GDM1 (cell line): ENCODE measurements at places on chromosomes 11 and 22.

GRCh38 chr11:2945757-2946287 lies 16.6 kb upstream of the PHLDA2 start:
- no peak for DNase-seq

- DNase-seq, result no peak
Measured at GRCh38 chr11:92123540-92123939, 101.1 kb upstream of the FAT3 start.

DNA sequence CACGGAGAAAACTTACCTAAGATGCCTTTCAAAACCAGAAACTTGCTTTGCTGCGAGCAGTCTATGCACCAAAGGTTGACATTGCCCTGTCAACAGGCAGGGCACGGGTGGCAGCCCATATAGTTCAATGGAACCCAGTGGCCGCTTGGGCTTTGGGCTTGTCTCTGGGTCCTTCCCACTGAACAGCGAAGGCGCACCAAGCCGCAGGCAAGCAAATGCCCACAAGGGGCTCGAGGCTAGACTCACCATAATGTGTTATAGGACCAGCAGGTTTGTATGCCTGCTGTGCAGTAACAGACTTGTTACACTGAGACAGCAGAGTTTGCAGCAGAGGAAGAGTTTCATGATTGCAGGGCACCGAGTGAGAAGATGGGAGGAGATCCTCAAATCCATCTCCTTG lies 20.3 kb downstream of the CLDN5 start:
- DNase-seq, result no peak

- DNase-seq, result no peak
Measured at GRCh38 chr11:15599376-15599775, 484.7 kb downstream of the INSC start.
